NCI-H526 treated with DMSO at 0.1 percent for 48 hours (cell line): ENCODE measurements at places on chromosomes 3 and 15.

- no peak for DNase-seq
Observed at GRCh38 chr15:90020021-90020735, 19.1 kb downstream of the ZNF710 start.

GRCh38 chr15:45847645-45848044, 212.8 kb downstream of the SQOR start:
- no peak for DNase-seq

GRCh38 chr15:70141376-70142071, 43.8 kb upstream of the TLE3 start:
- DNase-seq, result no peak

- DNase-seq, result no peak
Observed at GRCh38 chr3:8975081-8976020, 12.1 kb upstream of the RAD18 start.

GRCh38 chr15:60021589-60022378, 17.7 kb downstream of the FOXB1 start:
- DNase-seq, result no peak

DNA sequence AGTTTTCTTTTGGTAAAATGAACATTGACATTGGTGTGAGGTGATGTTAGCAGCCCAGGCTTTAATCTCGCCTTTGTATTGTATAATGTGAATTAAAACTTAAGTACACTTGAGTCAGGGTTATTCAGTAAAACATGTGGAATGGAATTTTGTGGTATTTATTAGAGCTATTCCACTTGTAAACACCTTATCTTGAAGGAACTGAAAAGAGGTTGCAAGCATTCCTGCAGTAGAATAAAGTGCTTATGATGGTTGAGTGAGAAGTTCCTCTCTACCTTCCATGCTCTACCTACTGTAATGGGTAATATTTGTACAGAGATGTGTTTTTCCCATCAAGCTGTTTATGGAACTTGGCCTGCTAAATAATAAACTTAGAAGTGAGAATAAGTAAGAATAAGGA, 36.1 kb downstream of the HMG20A start:
- DNase-seq, result no peak

GRCh38 chr3:170643831-170644230, 58.0 kb upstream of the SLC7A14 start:
- DNase-seq, result no peak

DNA sequence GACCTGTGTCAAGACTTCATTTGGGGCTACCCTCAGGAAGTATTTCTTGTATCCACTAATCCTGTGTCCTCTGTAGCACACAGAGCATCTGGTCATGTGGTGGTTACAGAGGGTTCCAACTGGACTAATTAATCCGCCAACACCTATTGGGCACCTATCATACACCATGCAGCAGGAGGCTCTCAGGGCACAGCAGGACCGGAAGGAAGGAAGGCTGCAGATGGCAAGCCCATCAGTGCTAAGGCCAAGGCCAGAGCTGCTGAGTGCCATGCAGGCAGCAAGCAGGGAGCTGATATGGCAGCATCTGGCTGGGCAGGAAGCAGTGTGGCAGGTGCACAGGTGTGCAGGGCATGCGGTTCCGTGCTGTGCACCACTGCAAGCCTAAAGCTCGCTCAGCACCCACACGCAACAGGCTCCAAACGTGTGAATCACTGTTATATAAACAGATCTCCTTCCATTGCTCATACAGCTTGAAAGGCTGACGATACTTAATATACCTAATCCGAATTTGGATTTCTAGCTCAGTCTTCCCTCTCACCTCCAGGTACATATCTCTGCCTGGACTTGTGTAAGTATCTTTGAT, 64.4 kb upstream of the SNRPA1 start:
- no peak for DNase-seq

DNA sequence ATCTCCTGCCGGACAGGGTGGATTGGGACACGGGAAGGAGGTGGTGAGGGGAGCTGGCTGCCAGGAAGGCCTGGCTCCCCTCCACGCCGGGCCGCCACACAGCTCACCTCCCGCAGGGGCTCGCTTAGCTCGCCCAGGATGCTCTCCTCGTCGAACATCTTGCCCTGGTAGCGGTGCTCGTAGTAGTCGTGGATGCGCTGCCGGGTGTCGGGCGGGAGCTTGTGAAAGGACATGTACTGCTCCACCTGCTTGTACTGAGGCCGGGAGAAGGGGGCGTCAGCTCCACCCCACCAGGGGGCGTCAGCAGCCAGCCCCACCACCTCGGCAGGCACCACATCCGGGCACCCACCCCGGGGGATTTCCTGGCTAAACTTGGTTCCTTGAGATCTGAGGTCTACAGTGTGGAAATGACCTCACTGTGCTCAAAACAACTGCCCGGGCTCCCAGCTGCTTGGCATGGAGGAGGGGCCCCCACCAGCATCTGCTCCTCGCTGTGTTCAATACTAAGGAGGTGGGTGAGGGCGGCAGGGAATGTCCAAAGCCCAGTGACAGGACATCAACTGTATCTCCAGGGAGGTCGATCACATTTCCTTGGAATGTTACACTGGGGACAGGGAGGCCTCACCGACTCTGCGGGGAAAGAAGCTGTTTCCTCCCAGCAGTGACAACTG, 43.4 kb downstream of the HCN4 start:
- DNase-seq, result no peak

GRCh38 chr3:106425026-106425425, 556.2 kb upstream of the CBLB start:
- DNase-seq, result no peak

GRCh38 chr3:38226273-38226672, 39.3 kb upstream of the SLC22A13 start:
- no peak for DNase-seq

GRCh38 chr3:128070898-128071591, 18.8 kb downstream of the SEC61A1 start:
- no peak for DNase-seq

- no peak for DNase-seq
Observed at GRCh38 chr15:39578851-39579486, 1.9 kb upstream of the THBS1 start.

- no peak for DNase-seq
Observed at GRCh38 chr3:118436697-118437262, 597.9 kb downstream of the IGSF11 start.

- DNase-seq, result no peak
Observed at GRCh38 chr15:101126618-101127505, 125.0 kb downstream of the CHSY1 start.

GRCh38 chr3:29924783-29925561, 644.1 kb downstream of the RBMS3 start:
- DNase-seq, result no peak

DNA sequence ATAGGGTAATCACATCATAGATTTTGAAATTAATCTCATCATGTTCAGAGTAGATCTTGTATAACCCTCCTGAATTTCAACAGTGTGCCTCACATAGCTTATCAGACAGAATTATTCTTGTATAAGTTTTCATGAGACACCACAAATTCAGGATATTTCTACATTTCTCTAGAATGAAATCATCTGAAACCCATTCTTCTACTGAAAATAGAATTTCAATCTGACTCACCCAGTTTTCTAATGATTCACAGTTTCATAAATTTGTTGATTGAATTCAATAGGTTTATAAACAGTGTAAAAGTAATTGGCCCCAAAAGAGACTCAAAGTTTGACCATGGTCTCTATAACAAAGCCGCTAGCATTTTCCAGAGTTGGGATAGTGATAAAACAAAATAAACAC, 1082.6 kb upstream of the EPHA6 start:
- no peak for DNase-seq
